ENCODE measurements at places on chromosomes 2 and 18. TPM values are rescaled to one million over a fixed set of nuclear protein-coding genes. Genes with fewer than 3 reads are reported as not detected.
A peak's percentile ranks its signal among the peaks of the same experiment; 100 is the strongest.

PDE1A gene
- 9.1 TPM for polyA plus RNA-seq

ERBB4 gene
- 11.2 TPM for polyA plus RNA-seq

- DNase-seq, result no peak
These were observed 65.7 kb upstream of the CTAGE1 start for GRCh38 chr18:22483407-22483806.

DNA sequence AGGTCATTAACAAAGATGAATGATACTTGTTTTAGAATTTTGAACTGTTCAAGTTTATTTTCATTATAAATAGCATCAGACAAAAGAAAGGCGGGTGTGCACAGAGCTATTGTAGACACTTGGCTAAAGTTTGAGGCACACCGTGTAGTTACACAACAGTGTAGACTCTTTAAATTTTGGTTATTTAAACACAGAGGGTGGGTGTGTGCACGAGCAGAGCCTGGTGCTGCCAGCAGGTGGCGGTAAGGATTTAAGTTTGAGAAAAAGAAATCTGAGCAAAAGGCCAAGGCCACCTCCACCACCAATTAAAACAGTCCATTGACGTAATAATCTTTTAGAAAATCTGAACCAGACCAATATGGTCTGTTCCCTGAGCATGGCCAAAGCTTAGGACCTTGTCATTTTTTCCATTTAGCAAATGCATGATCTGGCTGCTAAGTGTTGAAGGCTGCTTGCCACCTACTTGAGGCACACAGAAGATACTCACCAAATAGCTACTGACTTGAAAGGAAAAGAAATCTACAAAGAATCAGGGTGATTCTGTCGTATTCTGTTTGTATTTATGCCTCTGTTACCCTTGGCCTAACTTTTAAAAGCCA, 14.3 kb downstream of the COPS7B start:
- no peak for DNase-seq

DNA sequence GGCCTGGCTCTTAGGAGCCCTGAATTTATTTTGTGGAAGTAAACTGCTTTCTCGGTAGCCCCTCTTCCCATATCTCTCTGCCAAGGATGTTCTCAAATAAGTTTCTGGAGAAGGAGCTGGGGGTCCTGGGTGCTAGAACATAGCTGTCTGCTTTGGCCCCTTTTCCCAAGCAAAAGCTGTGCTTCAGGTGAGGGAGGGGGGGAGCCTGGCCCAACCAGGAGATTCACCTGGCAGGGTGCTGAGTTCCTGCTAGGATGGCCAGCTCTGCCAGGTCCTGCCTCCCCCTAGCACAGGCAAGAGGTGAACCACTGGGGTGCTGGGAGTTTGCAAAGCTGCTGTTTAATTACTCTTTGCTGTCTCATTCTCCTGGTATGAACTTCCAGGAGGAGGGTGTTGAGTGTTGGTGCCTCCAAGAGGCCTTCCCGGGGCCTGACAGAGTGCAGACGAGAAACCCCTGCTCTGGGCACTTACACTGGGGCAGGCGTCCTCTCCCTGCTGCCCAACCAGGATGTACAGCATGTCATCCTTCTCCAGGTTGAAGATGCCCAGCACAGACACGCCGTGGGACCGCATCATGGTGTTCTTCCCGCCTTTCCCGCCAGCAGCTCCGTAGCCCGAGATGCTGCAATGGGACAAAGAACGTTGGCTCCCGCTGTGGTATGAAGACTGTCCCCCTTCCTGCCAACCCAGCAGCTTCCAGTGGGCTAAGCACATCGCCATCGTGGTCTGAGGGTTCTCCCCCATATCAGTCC, 124.2 kb downstream of the CLIP4 start:
- DNase-seq, result no peak

DNA sequence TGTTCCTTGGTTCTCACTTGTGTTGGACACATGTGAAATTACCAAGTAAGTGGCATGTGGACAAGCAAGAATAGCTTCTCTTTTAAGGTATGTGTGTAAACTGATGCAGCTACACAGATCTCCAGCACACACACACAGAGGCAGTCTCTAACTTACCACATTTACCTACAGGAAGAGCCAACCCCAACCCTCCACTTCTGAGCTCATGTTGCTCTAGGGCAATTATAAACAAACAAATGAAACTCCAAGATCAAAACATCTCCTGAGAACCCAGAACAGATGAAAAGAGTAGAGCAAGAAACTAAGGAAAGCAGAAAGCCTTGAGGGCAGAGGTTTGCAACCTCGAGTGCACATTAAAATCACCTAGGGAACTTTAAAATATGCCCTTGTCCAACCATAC, 16.0 kb upstream of the TMEM37 start:
- DNase-seq, result no peak

GRCh38 chr18:8254654-8255053, 354.6 kb upstream of the RAB12 start:
- DNase-seq, result peak; percentile 80

Data from muscle of arm (tissue), 14 donors.